NCI-H524 treated with DMSO at 0.1 percent for 48 hours (cell line): ENCODE measurements at places on chromosomes 7 and 10.

DNA sequence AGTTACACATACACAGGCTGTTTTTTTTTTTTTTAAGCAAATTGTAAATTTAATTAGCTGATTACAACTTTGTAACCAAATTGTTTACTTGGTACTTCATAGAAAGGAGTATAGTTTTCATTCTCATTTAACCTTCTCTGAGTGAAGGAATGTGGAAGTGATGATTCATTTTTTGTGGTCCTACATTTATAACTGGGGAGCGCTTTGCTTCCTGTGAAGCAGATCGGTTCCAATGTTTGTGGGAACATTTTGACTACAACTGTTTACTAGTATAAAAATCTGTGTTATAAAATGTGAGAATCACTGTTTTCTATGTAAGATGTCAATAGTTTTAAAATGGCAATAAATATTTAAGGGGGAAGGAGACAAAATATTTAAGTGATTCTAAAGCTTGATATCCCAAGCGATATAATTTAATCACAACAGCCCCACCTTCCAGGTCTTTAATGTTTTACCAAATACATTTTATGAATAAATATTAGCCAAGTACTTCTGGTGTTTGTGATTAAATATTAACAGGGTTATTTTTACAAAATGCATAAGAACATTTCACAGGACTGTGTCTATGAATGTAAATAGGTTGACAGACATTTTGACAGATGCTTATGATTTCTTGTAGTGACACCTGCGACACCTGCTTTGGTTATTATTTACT is 57.1 kb downstream of the NXPH1 start:
- no peak for DNase-seq

- no peak for DNase-seq
Measured at GRCh38 chr7:79180533-79180932, 272.9 kb downstream of the MAGI2 start.

GRCh38 chr7:17329440-17329839 is 31.0 kb downstream of the AHR start:
- no peak for DNase-seq

DNA sequence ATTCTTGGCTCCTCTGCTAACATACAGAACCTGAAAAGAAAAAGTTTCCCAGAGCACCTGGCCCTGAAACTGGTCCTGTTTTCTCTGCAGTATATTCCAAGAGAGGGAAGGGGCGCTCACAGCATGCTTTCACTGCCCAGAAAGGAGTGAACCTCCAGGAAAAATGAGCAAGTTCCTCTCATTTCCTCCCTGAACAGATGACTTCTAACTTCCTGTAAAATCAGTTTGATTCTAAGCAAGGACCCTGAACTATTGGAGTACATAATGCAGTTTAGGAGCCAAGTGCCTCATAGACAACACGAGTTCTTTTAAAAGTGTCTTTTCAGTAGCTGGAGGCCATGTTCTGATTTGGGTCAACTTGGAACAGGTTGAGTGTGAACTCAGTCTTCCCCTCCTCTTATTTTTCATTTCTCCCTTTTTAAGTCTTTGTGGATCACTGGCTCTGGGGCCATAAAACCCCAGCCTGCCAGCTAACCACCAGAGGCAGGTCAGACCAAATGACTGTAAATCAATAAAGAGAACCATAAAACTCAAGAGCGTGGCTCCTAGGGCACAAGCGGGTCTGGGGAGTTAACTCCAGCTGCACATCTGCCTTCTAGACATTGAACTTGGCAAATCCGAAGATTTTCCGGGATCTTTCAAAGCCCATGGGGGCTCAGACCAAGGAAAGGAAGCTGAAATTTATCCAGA is 5.9 kb upstream of the LRRC18 start:
- no peak for DNase-seq

- DNase-seq = no peak
Measured at GRCh38 chr10:84876116-84876999, 548.0 kb downstream of the CCSER2 start.

DNA sequence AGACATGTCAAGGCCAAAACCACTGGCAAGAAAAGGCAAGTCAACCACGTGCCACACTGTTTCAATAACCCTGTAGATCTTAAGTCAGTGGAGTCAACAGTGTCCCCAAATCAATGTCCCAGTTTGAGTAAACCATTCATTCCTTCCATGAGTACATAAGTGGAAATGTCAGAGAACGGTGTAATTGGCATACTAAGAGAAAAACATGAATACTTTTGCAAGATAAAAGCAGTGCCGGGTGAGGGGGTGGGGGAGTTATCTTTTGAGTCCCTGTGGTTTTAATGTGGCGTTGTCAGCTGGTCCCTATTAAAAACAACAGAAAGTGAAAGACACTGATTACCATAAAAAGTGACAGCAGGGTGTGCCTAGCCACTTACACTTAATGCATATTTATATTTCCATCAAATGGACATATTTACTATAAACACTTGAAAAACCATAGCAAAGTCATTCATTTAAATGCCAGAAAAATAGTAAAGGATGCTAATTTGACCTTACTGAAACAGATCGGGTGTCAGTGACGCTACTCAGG is 37.8 kb downstream of the RSU1 start:
- no peak for DNase-seq

DNA sequence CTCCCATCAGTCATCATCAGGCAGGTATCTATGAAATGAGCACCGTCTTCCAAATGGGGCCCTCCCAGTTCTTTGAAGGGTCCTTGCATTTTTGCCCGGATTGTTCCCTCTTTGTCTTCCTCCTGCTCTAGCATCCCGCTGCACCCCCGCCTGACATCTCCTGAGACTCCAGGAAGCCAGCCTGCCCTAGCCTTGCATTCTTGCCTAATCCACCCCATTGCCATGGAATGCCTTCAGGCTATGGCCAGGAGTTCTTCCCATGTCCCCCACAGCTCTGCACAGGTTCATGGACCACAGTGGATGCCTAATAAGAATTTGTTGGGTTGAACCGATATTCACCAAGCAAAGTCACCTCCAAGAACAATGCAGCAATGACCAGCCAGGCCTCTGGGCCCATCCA is 62.1 kb downstream of the ZMIZ1 start:
- no peak for DNase-seq

GRCh38 chr7:22240904-22241571 is 115.9 kb downstream of the RAPGEF5 start:
- DNase-seq = no peak

DNA sequence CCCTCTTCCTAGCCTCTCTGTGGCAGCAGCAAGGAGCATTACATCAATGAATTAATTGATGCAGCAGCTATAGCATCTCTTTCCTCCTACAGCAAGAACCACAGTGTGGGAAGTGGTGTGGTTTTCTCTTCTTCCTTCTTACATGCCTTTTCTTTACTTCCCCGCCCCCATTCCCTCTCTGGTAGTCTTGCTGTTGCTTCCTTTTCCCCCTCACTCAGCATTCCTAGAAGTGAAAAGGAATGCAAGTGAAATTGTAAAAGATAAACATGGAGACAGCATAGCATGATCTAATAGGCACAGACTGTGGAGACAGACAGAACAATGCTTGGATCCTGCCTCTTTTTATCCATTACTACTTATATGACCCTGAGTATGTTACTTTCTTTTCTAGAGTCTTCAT is 370.5 kb upstream of the BMPER start:
- DNase-seq = no peak

- no peak for DNase-seq
Measured at GRCh38 chr7:3568516-3568915, 267.5 kb downstream of the SDK1 start.

DNA sequence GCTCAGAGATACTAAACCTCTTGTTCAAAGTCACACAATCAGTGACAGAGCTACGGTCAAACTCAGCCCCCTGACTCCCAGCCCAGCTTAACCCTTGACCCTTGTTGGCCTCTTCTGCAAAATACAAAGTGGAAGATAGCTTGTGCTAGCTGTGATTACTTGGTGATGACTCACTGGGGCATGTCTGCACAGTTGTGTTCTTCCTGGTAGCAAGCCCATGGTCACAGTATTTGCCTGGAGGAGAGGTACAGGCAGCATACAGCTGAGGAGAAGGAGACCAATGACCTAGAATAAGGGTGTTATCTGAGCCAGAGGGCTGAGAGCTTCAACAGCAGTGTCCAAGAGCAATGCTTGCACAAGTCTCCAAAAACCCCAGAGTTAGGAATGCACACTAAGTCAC is 5.7 kb upstream of the HSPA12A start:
- no peak for DNase-seq

DNA sequence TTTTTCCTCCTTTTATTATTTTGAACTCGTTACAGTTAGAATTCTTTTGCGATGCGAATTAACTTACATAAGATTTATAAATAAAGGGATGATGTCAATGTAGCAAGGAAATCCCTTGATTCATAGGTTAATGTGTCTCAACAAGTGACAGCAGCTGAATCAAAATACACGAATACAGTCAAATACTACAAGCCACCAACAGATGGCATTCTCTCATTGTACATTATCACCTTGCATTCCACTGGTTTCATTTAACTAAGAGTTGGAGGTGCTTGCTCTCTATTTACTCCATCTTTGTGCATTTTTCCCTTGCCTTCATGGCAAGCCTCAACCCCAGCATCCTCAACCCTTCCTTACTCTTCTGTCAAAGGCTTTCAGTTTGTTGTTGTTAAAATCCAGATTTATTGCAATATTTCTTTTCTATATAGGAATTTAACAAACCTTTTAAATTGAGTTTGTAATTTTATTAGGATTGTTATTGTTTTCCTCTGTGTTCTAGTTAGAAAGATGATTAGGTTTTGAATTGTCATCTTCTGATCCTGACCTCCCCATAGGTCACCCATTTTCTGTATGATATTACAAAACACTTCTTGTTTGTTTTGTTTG is 78.3 kb downstream of the SLC25A40 start:
- DNase-seq = peak; percentile 30

DNA sequence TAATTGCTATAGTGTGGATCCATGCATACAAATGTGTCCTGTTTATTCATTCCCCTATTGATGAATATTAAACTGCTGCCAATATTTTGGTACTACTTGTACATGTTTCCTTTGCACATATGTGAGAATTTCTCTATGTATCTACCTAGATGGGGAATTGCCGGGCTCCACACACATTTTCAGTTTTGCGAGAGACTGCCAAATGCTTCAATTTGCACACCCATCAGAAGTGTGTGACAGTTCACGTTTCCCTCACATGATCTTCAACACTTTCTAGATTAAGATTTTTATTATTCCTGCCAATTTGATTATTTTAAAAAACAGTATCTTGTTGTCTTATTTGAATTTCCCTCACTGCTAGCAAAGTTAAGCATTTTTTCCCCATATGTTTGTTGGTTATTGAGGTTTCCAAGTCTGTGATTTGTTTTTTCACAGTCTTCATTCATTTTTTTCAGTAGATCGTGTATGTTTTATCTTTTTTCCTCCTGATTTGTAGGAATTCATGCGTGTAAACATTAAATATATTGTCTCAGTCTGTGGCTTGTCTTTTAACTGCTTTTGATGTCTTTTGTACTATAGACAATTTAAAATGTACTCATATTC is 2.4 kb upstream of the KLF14 start:
- no peak for DNase-seq
